ENCODE measurements at places on chromosomes 6 and 20. TPM values are rescaled to one million over a fixed set of nuclear protein-coding genes. Genes with fewer than 3 reads are reported as not detected.

DNA sequence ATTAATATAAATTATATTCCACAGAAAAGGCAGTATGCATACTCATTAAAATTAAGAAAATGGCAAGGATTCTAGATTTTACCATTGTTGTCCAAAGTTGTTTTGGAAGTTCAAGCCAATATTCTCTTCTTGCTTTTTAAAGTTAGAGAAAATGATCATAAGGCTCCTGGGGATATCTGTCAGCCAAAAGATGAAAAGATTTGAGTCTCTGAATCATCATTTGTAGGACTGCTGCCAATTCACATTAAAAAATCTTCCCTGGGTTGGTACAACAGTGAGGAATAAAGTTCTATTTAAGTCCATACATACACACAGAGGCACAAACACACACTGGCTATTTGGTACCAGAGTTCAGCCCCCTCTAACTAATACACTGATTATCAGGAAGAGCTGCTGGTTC lies 620.1 kb downstream of the COL12A1 start:
- no peaks in the 10 kb centered on the region for H3K27me3 ChIP-seq
- no peak overlapping the region for H3K27ac ChIP-seq
- no peaks in the 10 kb centered on the region for H3K36me3 ChIP-seq

The PAX1 gene
- total RNA-seq, result not detected

- H3K4me3 ChIP-seq, result no peak overlapping the region
- no peaks in the 10 kb centered on the region for H3K36me3 ChIP-seq
- no peaks in the 10 kb centered on the region for H3K4me1 ChIP-seq
- H3K27me3 ChIP-seq, result no peaks in the 10 kb centered on the region
These were observed 520.6 kb downstream of the HDGFL1 start for GRCh38 chr6:23089981-23090380.

DNA sequence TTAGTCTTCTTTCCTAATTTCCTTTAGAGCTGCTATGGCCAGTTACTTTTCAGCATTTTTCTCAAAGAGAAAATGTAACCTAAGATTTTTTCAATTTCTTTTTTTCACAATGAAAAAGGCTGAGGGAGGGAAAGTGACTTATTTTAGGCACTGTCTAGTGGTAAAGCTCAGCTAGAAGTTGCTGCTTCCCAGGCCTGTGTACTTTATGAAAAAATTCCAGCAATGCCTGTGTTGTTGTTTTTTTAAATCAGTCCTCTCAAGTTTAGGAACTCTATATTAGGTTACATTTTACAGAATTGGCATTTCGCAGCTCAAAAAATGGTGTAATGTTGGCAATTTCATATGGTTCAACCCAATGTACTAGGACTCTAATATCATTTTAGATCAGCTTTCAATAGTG lies 269.6 kb downstream of the ARID1B start:
- H3K4me1 ChIP-seq, result no peaks in the 10 kb centered on the region
- no peaks in the 10 kb centered on the region for H3K36me3 ChIP-seq
- H3K4me3 ChIP-seq, result no peak overlapping the region

GRCh38 chr6:21522797-21523456 lies 70.6 kb upstream of the SOX4 start:
- no peak for DNase-seq
- no peak overlapping the region for H3K27ac ChIP-seq
- H3K4me1 ChIP-seq, result no peaks in the 10 kb centered on the region
- no peak overlapping the region for H3K4me3 ChIP-seq
- no peaks in the 10 kb centered on the region for H3K36me3 ChIP-seq
- H3K27me3 ChIP-seq, result no peaks in the 10 kb centered on the region

The LHFPL5 gene
- total RNA-seq, result not detected

- peaks cover 7% of the 10 kb centered on the region for H3K4me1 ChIP-seq
- H3K4me3 ChIP-seq, result no peak overlapping the region
- no peak overlapping the region for H3K27ac ChIP-seq
- H3K27me3 ChIP-seq, result no peaks in the 10 kb centered on the region
These were observed 29.9 kb upstream of the SYNCRIP start for GRCh38 chr6:85672623-85673022.

DNA sequence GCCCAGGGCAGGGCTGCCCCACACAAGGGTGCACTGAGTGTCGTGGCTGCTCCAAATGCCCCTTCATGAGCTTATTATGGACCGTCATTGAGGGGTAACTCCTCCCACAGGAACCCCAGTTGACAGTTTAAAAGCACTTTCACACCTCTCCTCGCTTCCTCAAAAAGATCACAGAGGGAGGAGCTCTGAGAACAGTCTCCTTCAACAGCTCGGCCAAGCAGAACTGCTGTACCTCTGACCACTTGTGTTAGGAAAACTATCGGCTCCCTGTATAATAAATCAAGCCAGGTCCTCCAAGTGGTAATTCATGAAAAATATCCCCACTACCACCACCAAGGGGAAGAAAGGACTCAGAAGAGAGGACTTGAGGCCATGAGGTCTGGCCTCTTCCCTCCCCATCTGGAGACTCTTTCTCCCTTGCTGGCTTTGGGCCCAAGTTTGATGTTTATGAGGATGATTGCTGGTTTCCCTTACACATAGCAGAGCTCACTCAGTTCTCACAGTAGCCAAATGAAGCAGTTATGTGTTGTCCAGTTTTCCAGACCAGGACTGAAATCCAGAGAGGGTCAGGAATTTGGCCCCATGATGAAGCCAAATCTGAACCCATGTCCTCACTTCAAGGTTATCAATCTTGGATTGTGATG lies 8.7 kb downstream of the SNX21 start:
- no peak for DNase-seq
- no peaks in the 10 kb centered on the region for H3K4me1 ChIP-seq
- H3K27ac ChIP-seq, result no peak overlapping the region

GRCh38 chr6:32244946-32245398 lies 21.1 kb upstream of the NOTCH4 start:
- H3K4me3 ChIP-seq, result no peak overlapping the region
- H3K27me3 ChIP-seq, result peaks cover 4% of the 10 kb centered on the region
- peak; percentile 40 for DNase-seq
- H3K27ac ChIP-seq, result no peak overlapping the region
- H3K36me3 ChIP-seq, result no peaks in the 10 kb centered on the region
- H3K4me1 ChIP-seq, result no peaks in the 10 kb centered on the region

DNA sequence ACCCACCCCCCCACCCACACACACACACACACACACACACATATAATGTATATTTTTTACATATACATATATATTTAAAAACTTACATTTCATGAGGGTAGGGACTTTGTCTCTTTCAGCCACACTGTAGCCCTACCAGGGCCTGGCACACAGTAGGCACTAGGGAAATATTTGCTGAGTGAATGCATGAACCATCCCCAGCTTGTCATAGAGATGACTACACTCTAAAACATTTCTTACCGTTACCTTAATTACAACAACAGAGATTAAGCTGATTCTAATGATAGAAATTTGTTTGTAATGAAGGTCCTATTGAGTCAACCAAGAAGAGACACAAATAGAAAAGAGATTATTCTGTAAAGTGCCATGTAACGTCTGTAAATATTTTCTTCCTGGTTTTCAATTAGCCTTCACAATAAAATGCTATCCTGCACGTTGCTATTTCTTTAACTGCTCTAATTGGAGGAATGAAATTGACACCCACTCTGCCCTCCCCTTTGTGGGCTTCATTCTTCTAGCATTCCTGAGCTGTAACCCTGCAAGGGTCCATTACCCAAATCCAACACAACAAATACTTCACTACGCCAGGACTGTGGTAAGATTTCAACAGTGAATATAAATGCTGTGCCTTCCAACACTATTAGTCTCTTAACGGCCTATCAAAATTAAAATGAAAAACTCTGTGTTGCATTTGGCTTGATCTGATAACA lies 30.8 kb downstream of the SIM1 start:
- H3K4me3 ChIP-seq, result no peak overlapping the region
- no peaks in the 10 kb centered on the region for H3K27me3 ChIP-seq

The TOX2 gene
- total RNA-seq, result not detected

The FAM209B gene
- total RNA-seq, result 0.60 TPM

The CEP57L1 gene
- 18.6 TPM for total RNA-seq

The LTA gene
- total RNA-seq, result not detected

- H3K36me3 ChIP-seq, result no peaks in the 10 kb centered on the region
- no peaks in the 10 kb centered on the region for H3K4me1 ChIP-seq
- H3K27ac ChIP-seq, result no peak overlapping the region
- no peak for DNase-seq
- no peak overlapping the region for H3K4me3 ChIP-seq
These were observed 103.1 kb upstream of the ESR1 start for GRCh38 chr6:151704383-151704782.

DNA sequence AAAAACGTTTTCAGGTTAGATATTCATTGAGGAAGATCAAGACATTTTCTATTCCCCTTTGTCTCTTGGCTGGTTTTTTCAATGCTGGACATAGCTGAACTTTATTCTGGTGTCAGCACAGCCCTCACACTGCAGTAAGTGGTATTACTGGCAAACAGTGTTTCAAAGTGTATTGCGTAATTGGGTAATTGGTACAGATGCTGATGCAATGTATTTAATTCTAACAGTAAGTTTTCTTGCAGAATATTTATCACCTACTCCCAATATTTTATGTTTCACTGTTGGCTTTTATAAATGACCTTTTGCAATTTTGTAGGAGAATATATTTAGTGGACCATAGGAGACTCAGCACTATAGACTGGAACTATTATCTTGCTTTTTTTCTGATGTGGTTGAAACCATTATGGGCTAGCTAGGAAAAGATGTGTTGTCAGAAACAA lies 287.6 kb upstream of the SOX4 start:
- no peaks in the 10 kb centered on the region for H3K27me3 ChIP-seq
- H3K4me3 ChIP-seq, result no peak overlapping the region
- H3K36me3 ChIP-seq, result no peaks in the 10 kb centered on the region
- DNase-seq, result peak; percentile 5
- H3K4me1 ChIP-seq, result no peaks in the 10 kb centered on the region

The ULBP2 gene
- total RNA-seq, result 7.3 TPM

The LPIN3 gene
- total RNA-seq, result 18.0 TPM

GRCh38 chr20:1277529-1278322 lies 11.6 kb downstream of the SNPH start:
- no peaks in the 10 kb centered on the region for H3K27me3 ChIP-seq
- no peak for DNase-seq
- no peak overlapping the region for H3K4me3 ChIP-seq

GRCh38 chr6:20722455-20722854 lies 188.2 kb downstream of the CDKAL1 start:
- no peak overlapping the region for H3K27ac ChIP-seq
- no peaks in the 10 kb centered on the region for H3K4me1 ChIP-seq
- no peak overlapping the region for H3K4me3 ChIP-seq
- H3K27me3 ChIP-seq, result no peaks in the 10 kb centered on the region

DNA sequence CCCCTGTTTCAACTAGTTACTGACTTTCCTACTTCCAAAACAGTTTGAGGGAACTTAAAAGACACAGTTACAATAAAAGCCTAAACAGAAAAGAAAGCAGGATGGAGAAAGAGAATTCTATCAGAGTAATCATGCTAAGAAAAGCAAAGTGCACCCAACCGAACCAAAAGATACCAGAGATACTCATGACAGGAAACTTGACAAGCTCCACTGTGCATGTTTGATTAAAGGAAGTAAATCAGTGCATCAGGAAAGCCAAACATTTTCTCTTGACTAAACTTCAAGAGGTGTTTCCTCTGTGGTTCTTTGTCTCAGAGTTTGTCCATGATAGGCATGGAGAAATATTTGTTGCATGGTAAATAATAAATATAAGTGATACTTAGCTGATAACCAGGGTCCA lies 138.9 kb downstream of the PACRG start:
- no peaks in the 10 kb centered on the region for H3K27me3 ChIP-seq
- H3K4me1 ChIP-seq, result no peaks in the 10 kb centered on the region
- no peaks in the 10 kb centered on the region for H3K36me3 ChIP-seq
- no peak for DNase-seq
- H3K4me3 ChIP-seq, result no peak overlapping the region

DNA sequence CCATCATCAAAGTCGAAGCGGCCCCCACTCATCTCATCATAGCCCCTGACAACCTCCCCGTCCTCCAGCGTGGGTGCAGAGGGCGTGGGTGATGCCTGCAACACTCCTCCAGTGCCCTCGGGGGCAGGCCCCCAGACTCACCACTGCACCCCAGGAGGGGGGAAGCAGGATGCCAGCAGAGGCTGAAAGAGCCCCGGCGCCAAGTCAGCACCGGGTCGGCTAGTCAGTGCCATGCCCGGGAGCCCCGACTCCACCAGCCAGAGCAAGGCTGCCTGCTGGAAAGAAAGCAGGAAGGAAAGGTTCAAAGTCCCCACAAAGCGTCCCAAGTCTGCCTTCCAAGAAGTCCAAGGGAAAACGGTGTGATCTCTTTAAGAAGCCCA lies 324 bp downstream of the JPH2 start:
- H3K4me1 ChIP-seq, result peaks cover 18% of the 10 kb centered on the region
- H3K36me3 ChIP-seq, result no peaks in the 10 kb centered on the region
- H3K27me3 ChIP-seq, result no peaks in the 10 kb centered on the region
- DNase-seq, result no peak
- H3K27ac ChIP-seq, result peak overlapping the region; percentile 10

GRCh38 chr20:60837173-60837770 lies 414.8 kb upstream of the CDH4 start:
- H3K4me1 ChIP-seq, result no peaks in the 10 kb centered on the region
- no peak overlapping the region for H3K4me3 ChIP-seq
- no peak for DNase-seq
- H3K27me3 ChIP-seq, result no peaks in the 10 kb centered on the region
- no peaks in the 10 kb centered on the region for H3K36me3 ChIP-seq

DNA sequence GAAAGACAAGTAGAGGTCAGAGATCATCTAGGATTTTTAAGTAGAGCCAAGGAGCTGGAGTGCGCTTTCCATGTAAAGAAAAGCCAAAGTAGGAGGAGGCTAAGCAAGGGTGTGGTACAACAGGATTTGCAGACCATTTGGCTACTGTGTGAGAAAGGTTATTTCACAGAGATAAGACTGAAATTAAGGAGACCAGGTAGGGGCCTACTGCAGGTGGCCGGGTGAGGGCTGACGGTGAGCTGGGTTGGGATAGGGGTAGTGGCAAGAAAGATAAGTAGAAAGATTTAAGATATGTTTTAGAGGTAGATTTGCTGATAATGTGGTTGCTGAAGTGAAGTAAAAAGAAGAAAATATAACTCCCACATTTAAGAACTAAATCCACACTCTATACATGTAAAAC lies 3.8 kb downstream of the BLOC1S5 start:
- no peak overlapping the region for H3K4me3 ChIP-seq
- H3K27me3 ChIP-seq, result no peaks in the 10 kb centered on the region
- H3K4me1 ChIP-seq, result peaks cover 6% of the 10 kb centered on the region
- H3K36me3 ChIP-seq, result peaks cover 4% of the 10 kb centered on the region
- no peak overlapping the region for H3K27ac ChIP-seq

GRCh38 chr6:145866456-145867396 lies 52.1 kb upstream of the FBXO30 start:
- no peaks in the 10 kb centered on the region for H3K36me3 ChIP-seq
- no peak overlapping the region for H3K4me3 ChIP-seq
- H3K4me1 ChIP-seq, result no peaks in the 10 kb centered on the region
- no peak overlapping the region for H3K27ac ChIP-seq

DNA sequence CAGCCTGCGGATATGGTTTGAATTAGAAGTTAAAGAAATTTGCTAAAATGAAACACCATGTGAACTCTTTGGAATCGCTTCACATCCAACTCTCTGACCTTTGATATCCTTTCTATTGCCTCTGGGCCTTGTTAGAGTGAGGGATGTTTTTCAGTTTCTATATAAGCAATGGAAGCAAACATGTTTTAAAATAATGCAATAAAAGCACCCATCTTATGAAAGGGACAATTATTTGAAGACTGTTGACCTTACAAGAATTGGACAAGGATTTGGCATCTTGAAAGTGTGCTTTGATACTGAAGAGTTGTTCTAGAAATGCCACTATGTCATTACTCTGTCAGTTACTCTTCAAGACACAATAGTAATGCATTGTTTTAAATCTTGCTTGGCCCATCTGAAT lies 221.4 kb downstream of the PLCB4 start:
- peaks cover 5% of the 10 kb centered on the region for H3K4me1 ChIP-seq
- DNase-seq, result no peak
- H3K36me3 ChIP-seq, result no peaks in the 10 kb centered on the region
- H3K4me3 ChIP-seq, result no peak overlapping the region
- H3K27ac ChIP-seq, result no peak overlapping the region
